ENCODE measurements at places on chromosomes 13 and 19.

- no peak for DNase-seq
Observed at GRCh38 chr19:47093254-47093653, 20.3 kb downstream of the ZC3H4 start.

- DNase-seq: no peak
Observed at GRCh38 chr13:107200491-107200890, 632.6 kb upstream of the ARGLU1 start.

DNA sequence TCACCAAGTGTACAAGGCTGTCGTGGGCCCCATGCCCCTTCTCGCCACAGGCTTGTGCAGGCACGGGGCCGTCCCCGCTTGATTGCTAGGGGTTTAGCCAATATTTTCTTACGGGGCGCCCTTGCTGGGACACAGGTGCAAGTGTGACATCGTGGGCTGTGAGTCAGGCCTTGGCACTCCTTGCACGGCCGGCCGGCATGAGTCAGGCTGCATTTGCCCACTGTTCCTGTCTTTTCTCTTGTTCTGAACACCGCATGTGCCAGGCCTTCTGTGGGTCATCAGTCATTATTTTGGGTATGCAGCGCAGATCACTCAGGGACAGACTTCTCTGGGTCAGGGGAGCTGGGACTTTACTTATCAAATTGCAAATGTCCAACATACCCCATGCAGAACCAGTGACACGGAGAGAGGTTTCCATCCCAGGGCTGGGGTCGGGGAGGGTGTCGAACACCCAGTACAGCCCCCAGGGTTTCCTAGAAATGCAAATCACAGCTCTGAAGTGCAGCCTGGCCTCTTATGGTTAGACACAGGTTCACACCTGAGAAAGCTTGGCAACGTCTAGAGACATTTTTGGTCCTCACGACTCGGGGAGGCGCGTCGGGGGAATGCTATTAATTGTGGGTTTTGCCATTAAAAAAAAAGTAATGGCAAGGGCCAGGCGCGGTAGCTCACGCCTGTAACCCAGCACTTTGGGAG lies 22.5 kb upstream of the KLF2 start:
- DNase-seq: no peak

DNA sequence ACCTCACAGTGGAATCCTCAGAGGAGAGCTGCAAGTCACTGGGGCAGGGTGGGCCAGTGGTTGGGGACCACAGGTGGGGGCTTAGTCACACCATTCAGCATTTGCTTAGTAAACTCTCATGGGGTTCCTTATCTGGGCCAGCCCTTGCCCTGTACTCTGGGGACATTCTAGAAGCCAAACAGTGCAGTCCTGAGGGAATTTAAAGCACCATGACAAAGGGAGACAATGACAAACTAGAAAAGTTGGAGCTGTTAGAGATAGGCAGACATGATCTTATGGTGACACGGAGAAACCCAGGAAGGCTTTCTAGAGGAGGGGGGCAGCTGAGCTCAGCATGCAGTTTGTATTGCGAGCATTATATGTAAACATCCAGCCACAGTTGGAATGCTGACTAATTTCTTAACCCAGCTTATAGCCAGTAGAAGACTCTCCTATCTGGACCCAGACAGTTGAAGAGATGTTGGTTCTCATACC lies 87.6 kb downstream of the ZNF429 start:
- no peak for DNase-seq

GRCh38 chr19:15436826-15437110 lies 13.0 kb downstream of the WIZ start:
- DNase-seq: no peak

GRCh38 chr19:18995804-18996241 lies 37.5 kb downstream of the SUGP2 start:
- no peak for DNase-seq

DNA sequence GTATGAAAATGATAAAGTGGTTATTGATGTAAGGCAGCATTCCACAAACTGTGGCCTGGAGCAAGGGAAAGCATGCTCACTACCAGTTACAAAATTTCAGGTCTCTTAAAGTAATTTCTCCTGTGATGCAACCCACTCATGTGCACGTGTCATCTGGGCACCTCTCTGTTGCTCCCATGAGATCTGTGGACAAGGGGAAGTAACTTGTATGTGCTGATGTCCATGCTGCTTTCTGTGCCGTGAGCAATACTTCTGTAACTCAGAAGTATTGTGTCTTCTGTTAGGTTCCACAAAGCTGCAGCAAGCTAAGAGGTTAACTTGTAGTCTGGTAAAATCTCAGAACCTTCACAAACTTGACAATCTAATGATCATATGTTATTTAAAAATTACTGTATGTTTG lies 930.0 kb upstream of the SLITRK6 start:
- DNase-seq: no peak

DNA sequence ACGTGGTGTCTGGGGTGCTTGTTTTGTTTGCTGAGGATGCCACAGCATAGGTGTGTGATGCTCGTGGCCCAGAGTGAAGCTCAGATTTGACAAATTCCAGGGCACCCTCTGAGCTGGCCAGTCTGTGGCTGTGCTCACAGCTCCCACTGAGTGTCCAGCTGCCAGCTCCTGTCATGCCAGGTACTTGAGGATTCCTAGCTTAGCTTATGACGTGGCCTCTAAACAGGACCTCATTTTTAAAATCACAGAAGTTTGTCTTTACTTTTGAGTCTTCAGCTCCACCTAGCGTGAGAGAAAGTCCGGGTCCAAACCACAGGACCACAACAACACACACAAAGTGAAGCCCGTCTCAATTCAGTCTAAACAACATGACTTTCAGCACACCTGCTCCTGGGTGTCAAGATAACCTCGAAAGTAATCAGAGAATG lies 117.3 kb downstream of the RAB20 start:
- no peak for DNase-seq

GRCh38 chr13:111040830-111041229 lies 74.3 kb upstream of the ARHGEF7 start:
- DNase-seq: no peak

GRCh38 chr19:40081411-40081810 lies 9.3 kb downstream of the ZNF780A start:
- DNase-seq: no peak

DNA sequence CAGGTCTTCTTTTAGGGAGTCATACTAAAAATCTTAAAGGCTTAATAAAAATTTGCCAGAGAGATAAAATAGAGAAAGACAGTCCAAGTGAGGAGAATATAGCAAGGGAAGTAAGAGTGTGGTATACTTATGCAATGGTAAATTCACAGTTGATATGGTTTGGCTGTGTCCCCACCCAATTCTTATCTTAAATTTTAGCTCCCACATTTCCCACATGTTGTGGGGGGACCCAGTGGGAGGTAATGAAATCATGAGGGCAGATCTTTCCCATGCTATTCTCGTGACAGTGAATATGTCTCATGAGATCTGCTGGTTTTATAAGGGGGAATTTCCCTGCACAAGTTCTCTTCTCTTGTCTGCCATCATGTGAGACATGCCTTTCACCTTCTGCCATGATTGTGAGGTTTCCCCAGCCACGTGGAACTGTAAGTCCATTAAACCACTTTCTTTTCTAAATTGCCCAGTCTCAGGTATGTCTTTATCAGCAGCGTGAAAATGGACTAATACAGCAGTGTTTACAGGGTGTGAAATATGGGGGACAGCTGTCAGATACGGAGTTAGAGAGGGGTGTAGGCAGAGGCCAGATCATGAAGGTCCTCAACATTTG lies 115.4 kb downstream of the UGGT2 start:
- DNase-seq: no peak

DNA sequence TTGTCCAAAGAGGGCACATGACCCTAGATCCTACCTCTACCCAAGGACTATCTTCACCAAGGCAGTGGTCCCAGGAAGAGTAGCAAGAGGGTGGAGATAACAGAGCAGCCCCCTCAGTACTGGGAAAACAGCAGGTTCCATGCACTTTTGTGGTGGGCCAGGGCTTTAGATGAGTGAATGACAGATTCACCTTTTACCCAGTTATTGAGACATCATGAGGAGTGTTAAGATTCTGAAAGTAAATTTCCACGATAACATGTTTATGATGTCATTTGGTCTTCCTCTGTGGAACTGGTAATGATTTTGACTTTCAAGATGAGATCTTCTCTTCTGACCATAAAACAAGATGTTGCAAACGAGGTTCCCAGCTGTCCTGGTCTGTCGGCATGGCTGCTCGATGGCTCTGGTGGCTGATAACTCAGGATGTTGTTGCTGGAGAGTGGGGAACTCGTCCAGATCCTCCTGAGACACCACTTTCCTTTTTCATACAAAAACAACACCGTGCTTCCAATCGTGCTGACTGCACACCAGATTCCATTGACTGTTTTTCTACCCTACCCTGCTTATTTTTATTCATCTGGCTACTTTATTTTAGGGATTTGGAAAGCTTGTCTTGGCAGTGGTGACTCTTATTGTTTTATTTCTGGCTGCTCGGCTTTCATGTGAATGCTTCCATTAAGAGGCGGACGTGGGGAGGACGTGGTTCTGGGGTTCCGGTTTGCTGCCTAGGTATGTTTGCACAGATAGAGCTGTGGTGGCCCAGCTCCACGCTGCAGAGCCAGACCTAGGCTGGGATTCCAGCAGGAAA lies 88.5 kb downstream of the LRCH1 start:
- no peak for DNase-seq

GRCh38 chr13:60152904-60153303 lies 10.8 kb downstream of the DIAPH3 start:
- DNase-seq: no peak

- no peak for DNase-seq
Observed at GRCh38 chr13:94236872-94237271, 242.6 kb downstream of the DCT start.

DNA sequence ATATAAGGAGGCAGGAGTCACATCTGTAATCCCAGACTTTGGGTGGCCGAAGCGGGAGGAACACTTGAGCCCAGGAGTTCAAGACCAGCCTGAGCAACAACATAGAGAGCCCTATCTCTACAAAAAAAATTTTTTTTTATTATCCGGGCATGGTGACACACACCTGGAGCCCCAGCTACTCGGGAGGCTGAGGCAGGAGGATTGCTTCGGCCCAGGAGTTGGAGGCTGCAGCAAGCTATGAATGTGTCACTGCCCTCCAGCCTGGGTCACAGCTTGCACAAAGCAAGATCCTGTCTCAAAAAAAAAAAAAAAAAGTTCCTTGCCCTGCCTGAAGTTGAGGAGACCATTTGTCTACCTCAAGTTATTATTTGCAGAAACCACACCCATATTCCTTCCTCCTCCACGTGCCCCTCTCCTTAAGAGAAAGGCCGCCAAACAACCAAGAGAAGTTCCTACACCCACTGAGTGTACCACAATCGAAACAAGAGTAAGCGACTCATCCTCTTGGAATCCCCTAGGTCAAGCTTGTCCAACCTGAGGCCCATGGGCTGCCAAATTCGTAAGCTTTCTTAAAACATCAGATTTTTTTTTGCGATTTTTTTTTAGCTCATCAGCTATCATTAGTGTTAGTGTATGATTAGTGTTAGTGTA lies 2.2 kb downstream of the ABCC4 start:
- no peak for DNase-seq

DNA sequence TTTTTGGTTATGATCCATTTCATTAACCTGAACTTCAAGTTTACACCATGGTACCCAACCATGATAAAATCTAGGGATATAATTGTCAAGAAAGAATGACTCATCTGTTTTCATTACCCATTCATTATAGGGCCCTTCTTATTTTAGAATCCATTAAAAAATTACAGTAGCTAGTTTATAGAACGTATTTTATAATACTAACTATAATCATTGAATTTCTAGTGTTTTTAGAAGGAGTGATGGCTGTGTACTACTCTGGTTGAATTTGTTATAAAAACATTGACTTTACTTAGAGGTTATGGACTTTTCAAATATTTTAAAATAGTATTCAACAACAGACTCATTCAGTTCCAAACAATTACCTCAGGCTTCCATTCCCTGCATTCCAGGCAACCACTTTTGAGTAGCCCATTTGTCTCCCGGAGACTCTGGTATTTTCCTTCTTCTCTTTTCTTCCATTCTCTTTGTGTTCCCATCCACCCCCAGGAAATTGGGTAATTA lies 71.9 kb upstream of the KLF12 start:
- DNase-seq: no peak

- DNase-seq: no peak
Observed at GRCh38 chr13:42116225-42116624, 67.8 kb downstream of the DGKH start.

DNA sequence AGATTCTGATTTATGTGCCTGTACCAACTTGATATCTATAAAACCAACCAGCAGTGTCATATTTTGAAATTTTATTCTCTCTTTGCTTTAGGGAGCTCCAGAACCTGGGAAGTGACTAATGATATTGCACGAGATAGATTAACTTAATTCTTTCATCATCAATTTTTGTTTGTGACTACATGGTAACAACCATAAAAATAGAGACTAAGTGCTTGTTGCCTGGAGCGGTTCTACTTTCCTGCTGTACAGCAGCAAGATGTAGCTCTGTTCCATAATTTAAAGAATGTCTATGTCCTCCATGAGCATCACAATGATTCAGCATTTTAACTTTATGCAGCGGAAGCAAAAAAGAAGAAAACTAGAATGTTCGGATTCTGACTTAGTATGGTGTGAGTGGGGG lies 275.6 kb downstream of the KLF5 start:
- no peak for DNase-seq

DNA sequence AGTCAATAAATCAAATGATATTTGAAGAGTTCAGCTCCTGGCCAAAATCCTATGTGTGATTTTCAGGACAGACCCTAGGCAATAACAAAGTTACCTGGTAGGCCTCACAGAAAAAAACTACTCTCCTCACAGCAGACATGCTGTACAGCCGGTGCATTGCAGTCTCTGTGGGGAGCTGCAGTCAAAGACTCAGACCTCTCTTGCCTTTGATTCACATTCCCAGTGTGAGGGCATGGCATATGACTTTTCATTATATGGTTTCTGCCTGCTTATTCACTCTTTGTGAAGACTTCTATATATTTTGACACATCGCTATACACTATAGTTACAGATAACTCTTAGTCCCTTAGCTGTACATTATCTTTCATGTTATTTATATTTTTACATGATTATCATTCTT lies 2684.3 kb upstream of the PCDH20 start:
- DNase-seq: no peak

DNA sequence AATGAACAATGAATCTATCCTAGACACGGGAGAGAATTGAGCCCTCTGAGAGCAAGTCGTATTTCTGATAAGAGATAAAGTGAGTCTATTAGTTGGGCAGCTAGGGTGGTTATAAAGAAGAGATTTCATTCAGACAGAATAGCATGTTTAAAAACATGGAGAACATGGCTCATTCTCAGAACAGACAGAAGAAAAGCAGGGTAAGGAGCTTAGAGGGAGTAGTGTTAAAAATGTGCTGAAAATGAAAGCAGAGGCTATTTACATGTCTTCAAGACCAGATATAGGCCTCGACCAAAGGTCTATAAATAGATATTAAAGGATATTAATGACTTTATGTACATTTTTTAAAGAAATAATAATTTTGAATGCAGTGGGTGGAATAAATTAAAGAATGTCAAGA lies 149.5 kb downstream of the SLITRK1 start:
- no peak for DNase-seq

DNA sequence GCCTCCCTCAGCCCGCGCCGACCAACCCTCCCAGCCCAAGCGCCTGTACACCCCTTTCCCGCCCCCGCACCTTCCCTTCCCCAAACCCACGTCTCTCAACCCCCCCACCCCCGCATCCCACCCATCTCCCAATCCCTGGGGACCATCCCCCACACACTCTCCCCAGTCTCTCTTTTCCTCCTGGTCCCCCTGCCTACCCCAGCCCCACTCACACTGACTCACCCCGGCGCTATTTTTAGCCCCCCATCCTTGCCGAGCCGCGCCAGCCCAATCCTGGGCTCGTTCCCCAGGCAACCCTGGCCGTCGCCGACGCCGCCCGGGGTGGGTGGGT lies 11.7 kb downstream of the CIC start:
- no peak for DNase-seq
